Caco-2 (cell line): ENCODE measurements at places on chromosomes 4 and X.

DNA sequence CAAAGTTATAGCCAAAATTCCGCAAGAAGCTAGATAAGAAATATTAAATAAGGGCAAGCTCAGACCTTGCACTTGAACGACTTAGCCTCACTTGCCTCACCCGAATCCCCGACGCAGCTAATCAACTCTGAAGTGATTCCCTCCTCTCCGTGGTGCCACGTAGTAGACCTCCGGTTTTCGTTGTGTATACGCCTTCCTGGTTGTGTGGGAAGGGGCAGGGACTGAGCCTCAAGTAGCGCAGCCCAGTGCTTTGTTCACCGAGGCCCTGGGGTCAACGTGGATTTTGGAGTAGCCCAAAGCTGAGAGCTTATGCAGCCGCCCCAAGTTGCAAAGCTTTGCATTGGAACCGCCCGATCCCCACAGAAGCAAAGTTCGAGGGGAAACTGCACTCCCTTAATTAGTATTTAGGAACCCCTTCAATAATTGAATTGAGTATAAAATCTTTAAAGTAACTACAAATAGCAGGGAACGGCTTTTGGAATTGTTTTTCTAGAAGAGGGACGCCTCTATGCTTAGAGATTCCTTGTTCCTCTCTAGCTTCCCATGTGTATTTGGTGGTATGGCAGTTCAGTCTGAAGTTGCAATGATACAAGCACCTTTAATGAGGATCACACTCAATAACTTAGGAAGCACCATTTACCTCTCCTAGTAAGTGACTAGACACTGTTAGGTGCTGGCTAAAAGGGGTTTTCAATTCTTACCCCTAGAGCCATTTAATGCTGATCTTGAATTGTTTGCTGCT, 55.7 kb downstream of the LINC00632 start:
- DNase-seq, result no peak

- no peak for DNase-seq
Measured at GRCh38 chr4:108466936-108467902, 153.2 kb upstream of the RPL34 start.

DNA sequence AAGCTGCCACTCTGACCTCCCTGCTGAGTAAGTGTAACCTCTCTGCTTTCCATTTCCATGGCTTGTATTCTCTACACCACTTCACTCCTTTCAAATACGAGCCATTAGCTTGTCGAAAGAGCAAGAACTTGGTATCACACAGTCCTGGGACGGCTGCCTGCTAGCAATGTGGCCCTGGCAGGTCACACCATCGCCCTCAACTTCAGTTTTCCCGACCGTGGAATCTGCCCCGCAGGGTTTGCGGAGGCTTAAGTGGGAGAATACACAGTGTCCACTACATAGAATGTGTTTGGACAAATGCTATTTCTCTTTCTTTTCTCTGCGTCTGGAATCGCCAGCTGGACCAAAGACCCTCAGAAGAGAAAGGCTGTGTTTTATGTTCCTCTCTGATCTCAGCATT, 78.6 kb upstream of the STOX2 start:
- no peak for DNase-seq

- no peak for DNase-seq
Measured at GRCh38 chr4:112818594-112818965, 181.6 kb downstream of the LARP7 start.

GRCh38 chr4:73308286-73308685, 49.7 kb upstream of the ANKRD17 start:
- DNase-seq, result no peak

- DNase-seq, result peak; percentile 74
Measured at GRCh38 chr4:40316782-40317635, 18.1 kb upstream of the CHRNA9 start.

DNA sequence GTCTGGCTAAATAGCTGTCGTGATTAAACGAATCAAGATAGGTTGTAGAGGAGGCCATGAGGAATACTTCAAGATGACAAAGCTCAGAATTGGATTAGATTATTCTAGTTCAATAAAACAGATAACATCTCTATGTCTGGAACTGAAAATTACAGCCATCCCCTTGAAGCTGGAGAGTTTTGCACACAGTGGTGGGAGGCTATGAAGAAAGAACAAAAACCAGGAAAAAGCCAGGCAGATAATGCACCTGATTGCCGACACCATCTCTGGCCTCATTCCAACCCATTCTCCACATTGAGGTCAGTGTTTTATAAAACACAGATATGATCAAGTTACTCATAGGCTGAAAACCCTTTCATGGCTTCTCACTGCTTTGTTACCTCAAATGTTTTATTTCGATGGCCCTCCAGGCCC, 188.3 kb downstream of the RASL11B start:
- no peak for DNase-seq

DNA sequence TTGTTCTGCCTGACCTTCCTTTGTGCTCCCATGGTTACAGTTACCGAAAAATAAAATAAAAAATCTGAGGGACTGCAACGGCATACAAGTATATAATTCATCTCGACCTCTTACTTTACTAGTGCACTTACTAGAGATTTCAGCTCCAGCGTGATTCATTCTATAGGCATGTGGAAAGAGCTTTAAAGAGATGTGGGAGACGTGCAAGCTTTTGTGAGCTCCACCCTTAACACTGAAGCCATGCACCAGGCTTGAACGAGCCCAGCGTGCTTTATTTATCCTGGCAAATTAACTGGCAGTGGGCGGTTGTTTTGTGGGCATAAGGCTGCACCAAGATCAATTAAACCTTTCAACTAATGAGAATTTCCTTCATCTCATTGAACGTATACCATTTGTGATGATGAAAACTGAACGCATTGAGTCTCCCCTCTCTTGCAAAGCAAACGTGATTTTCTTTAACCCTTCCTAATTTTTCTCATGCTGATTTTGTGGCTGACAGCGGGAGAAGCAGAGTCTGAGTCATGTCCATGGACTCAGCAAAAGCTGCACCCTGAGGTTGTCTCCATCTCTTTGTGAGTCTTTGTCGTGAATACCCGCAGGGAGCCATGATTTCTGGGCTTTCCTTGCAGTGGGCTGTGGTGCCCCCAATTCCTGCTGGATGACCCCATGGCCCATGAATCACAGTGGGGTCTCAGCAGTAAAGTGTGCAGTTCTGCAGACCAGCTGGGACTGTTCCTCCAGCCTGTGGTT, 60.1 kb downstream of the MXRA5 start:
- no peak for DNase-seq

GRCh38 chr4:121799867-121800501, 1.1 kb upstream of the EXOSC9 start:
- DNase-seq, result no peak

DNA sequence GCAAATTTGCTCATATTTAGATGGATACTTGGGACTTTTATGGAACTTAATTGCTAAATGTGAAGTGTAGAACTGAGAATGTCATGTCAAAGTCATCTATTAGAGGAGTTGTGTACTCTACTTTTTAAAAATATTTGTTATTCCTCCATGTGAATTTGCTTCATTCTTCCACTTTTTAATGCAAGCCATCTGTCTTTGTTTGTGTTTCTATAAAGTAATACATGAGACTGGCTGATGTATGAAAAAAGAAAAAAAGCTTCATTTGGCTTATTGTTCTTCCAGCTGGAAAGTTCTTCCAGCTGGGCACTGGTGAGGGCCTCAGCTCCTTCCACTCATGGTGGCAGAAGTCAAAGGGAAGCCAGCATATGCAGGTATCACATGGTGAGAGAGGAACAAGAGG, 114.6 kb upstream of the GRID2 start:
- DNase-seq, result no peak
